ENCODE measurements at places on chromosomes 12 and 14. TPM values are rescaled to one million over a fixed set of nuclear protein-coding genes. Genes with fewer than 3 reads are reported as not detected.

The SOX5 gene
- 2.2 TPM for total RNA-seq

DNA sequence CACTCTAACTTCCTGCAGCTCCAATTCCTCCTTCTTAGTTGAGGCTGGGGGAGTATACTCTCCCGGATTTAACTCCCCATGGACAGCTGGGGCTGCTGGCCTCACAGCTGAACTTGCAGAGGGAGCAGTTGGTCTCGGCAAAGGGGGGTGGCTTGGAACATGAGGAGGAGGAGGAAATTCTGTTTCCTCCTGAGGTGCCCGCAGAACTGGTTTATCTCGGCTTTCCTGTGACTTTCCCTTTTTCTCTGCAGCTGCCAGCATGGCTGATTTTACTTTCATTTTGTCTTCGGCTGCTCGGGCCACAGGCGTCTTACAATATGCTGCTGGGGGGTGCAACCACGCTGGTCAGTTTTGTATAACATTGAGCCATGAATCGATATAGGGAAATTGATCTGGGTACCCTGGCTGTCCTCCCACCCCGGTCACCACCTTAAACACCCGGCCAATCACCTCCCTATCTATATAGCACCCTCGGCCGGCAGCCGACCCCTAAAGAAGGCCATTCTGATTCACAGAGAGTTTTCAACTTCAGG, 1317.6 kb downstream of the TMEM121 start:
- DNase-seq = peak; percentile 42

DNA sequence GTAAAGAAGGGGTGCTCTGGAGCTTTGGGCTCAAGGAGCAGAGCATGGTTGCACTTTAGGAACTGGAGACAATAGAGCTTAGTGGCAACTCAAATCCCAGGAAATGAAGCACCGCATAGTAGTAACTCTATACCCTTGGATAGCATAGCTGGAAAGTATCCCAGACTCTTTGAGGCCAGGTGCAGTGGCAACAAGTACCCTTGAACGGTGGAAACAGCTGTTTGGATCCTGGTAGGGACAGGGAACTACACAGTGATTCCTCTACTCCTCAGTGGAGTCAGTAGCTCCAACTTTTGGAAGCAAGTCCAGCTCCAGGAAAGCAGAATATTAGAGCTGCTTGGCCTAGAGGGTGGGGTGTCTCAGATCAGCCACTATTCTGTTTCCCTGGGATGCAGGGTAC, 129.0 kb upstream of the WSCD2 start:
- DNase-seq = no peak

GRCh38 chr14:42490536-42490935, 883.9 kb downstream of the LRFN5 start:
- no peak for DNase-seq

DNA sequence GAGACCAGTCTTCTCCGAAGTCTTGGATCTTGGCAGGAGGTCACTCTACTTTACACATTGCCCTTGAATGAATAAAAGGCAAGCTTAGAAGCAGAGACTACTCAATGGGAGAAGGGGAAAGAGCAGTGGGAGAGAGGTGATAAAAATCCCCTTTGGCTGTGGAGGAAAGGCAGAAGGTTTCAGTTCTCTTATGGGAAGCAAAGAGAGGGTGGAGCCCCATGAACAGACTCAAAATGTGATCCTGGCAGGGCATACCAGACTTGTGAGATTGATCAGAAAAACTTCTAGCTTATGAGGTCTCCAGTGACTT, 49.6 kb upstream of the HECTD1 start:
- no peak for DNase-seq

The FOXG1 gene
- total RNA-seq = not detected

The SERPINA1 gene
- total RNA-seq = 5.0 TPM

The TMEM229B gene
- total RNA-seq = 2.3 TPM

The GDF3 gene
- total RNA-seq = not detected

DNA sequence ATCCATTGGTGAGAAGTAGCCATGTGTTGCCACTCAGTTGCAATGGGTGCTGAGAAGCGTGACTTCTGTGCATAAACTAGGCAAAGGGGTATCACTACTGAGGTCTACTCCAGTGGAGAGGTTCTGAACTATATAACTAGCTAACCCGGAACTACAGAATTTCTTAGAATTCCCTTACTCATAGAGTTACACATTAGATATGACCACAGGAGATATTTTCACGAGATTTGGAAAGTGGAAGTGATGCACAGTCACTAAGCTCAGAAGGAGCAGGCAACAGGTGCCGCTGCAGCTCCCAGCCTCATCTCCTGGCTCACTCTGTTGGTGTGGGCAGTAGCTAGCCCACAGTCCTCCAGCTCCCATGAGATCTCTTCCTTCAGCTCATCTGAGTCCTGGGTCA, 136.6 kb downstream of the SSPN start:
- DNase-seq = no peak

DNA sequence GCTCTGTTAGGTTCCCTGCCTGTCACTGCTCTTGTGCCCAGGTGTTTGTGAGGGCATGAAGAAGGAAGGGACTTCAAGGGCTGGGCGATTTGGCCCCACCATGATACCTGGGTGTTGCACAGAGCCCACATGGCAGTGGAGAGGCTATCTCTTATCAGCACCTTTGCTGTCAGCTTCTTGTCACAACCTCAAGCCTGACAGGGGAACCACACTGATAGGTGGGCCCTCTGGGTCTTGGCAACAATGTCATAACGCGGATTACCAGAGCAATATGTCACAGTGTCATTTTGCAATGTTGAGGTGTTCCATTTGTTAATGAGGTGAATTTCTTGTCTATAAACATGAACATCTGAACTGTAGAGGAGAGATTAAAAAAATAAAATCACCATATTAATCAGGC, 22.9 kb upstream of the CACNA1C start:
- DNase-seq = no peak

The LRRC9 gene
- not detected for total RNA-seq

The RPL10L gene
- total RNA-seq = not detected

DNA sequence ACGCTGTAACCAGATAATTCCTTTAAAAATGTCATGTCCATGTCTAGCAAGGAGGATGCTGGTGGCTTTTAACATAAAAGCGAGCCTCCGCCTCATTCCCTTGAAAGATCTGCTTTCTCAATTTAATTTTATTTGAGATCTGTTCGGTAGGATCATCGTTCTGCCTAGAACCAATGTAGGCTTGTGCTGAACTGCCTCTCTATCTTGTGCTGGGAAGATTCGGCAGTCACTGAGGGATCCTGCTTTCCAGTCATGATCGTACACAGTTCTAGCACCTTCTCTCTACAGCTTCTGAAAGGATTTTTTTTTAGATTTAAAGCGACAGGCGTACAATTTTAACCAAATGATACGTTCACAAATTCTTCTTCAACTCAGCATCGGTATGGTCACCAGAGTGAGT, 54.3 kb downstream of the PEBP1 start:
- DNase-seq = no peak

DNA sequence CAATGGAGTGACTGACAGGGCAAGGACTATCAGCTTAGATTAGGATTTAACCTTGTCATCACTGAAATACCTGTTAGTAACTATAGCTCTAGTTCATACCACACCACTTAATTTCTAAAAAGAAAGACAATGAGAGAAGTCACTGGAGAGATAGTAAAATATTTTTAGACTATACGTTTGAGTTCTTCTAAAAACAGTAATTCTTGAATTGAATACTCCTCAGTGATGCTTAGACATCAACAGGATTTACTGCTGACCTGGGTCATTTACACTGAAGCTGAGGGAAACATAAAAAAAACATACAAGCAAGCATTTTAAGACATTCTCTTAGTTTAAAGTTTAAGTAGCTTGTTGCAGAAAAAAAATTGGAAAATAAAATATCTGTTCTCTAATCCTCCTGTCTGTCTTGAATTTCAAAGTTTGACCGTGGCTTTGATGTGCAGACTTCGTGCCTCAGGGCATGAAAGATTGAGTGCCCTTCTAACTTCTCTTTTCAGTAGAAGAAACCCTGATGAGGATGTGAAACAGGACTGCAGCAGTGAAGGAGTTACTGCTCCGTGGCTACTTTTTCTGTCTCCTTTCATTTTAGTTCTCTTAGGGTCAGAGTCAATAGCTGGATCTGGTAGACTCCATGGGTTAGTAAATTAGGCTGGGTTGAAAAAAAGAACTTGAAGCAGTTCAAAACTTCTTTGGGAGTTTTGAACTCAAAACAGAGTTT, 172.2 kb downstream of the PTPRO start:
- no peak for DNase-seq

The CLEC4D gene
- total RNA-seq = not detected

DNA sequence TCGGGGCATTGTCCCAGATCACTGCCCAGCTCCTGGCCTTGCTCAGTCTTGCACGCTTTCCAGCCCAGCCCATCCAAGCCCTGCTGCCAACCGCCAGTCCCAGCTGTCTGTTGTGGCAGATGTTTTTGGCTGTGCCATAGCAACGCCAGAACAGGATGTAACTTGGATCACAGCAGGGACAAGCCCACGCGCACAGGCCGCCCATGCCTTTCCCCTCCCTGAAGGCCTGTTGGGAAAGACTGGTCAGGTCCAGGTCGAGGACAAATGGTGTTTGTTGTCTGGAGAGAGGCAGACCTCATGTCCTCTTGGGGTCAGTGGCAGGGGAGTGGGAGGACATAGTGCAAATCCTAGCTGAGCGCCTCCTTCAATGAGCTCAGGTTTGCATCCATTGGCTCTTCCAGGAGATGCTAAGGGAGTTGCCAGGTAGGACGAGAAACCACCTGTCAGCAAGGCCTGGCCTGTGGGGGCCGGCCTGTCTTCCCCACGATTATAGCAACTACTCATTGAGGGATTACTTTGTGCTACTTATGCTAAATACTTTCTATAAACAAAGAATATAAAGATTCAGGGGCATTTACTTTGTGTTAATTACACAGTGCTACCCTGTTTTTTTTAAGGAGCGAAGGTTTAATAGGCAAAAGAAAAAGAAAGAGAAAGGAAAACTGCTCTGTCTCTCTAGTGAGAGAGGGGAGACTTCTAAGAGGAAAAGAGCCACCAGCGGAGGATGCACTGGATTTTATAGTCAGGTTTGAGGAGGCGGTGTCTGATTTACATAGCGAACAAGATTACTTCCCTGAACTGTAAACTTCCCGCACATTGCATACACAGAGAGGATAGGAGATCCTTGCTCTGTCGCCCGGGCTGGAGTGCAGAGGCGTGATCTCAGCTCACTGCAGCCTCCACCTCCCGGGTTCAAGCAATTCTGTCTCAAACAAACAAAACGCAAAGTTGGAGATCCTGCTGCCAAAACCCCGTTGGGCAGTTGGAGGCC, 42.8 kb upstream of the CORO1C start:
- DNase-seq = peak; percentile 93

DNA sequence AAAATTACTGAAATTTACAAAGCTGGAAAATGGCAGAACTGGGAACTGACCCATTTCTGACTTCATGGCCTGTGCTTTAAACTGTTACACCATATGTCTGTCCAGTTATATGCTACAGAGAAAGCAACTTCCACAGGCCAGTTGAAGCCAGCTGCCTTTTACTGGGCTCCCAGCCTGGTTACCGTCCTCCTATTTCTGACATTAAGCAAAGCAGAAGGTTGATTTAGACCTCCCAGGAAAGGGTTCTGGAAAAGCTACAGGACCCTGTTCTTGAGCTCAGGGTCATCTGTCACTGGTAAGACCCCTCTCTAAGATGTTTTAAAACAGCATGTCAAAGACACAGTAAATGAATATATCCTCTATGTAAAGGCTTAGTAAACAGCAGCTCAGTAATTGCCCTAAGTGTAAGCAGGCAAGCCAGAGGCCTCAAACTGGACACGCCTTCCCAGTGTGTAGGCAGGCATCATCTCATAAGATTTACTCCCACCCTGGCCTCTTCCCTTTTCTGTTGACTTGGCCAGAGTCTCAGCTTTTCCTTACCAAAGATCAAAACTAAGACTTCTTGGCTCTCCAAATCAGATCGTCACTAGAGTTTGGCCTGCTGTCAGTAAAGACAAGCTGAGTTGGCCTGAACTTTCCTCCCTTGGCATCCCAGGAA, 55.4 kb upstream of the RNU6-8 start:
- DNase-seq = no peak

GRCh38 chr14:36940476-36940875, 231.9 kb downstream of the SLC25A21 start:
- DNase-seq = no peak

The PKP2 gene
- 400 TPM for total RNA-seq

The KLRK1 gene
- 0.46 TPM for total RNA-seq

The KIF26A gene
- total RNA-seq = 6.3 TPM

The SERPINA3 gene
- 55.2 TPM for total RNA-seq

DNA sequence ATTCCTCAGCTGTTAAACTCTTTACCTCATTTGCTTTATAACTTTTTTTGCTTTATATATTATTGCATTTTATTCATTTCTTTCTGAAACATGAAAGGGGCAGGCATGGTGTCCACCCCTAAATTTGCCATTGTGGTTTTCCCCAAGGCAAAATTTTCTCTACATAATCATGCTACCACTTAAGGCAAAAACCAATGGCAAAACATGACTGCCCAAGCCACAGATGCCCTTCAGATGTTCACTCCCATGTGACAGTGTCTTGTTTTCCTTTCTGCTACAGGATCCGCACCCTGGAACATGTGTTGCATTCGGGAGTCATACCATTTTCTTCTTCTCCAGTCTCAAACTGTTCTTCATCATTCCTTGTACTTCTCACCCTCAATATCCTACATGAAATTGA, 28.3 kb downstream of the TTC5 start:
- no peak for DNase-seq

- DNase-seq = no peak
Measured at GRCh38 chr12:106871477-106871876, 84.2 kb upstream of the TMEM263 start.

GRCh38 chr12:103801709-103802585, 39.1 kb downstream of the NT5DC3 start:
- DNase-seq = no peak

The GPRC5A gene
- 2.0 TPM for total RNA-seq

The LUM gene
- total RNA-seq = 34.6 TPM

The KRT6C gene
- total RNA-seq = not detected

DNA sequence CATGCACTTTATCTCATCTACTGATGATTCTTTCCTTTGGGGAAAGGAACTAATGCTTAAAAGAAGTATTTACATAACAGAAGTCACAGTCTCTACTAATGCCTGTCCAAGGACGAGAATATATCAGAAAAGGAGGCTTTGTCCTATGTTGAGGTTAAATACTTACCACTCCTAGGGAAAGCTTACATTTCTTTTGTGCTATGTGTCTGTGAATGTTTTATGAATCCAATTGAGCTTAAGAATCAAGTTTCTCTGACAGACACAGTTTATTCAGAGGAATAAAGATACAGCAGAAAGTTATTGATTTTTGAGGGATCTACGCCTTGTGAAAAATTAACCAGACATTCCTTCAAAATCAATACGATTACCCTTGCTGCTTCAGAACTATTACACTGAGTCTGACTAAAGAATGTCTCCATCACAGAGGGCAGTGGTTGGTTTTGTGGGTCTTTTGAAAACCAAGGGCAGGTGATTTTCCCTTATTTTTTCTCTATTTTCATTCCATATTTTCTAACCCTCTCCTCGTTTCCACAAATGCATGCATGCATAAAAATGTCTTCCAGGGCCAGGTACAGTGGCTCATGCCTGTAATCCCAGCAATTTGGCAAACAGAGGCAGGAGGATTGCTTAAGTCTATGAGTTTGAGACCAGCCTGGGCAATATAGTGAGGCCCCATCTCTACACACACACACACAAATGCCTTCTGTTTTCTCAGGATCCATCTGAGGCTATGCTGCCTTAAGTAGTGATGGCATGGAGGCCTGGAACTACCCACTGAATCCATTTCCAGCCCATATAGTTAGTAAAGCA, 1095.1 kb downstream of the GALC start:
- no peak for DNase-seq

Data from Right ventricle myocardium superior (tissue), 1 donor.